ENCODE measurements at places on chromosomes 4 and X.

DNA sequence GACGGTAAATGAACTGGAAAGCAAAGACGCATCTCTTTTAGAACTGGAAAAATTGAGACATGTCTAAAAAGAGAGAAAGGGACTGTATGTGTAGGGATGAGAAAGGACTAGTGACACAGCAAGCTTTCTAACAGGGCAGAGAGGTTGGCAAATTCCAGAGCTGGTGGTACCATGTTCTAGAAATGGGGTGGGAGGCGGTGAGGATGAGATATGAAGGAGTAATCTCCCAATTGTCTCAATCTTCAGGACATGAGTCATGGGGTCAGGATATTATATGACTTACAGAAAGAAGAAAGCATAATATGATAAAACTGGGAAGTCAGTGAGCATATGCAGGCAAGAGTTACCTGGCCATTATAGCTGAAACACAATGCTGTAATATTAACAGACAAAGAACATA is 14.2 kb downstream of the TAB3 start:
- DNase-seq = no peak

- DNase-seq = no peak
Observed at GRCh38 chrX:28552882-28553829, 34.1 kb upstream of the IL1RAPL1 start.

- DNase-seq = no peak
Observed at GRCh38 chr4:144716778-144717177, 70.8 kb downstream of the HHIP start.

DNA sequence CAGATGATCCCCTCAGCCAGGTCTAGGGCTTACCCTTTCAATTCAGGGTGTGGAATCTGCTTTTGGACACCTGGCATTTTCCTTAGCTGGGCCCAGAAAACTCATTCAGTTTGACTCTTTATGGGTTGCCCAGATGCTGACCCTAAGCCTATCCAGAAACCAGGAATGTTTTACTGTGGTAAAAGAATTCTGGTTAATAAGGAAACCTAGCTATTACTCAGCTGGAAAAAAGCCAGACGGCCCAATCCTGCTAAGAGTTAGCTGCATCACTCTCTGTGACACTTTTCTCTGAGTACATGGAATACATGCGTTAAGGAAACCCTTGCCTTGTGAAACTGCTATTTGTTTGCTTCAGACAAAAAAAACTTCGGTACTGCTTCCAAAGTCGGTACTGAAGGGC is 28.0 kb downstream of the ING2 start:
- DNase-seq = no peak

- DNase-seq = no peak
Observed at GRCh38 chrX:55801811-55802210, 84.3 kb downstream of the RRAGB start.

DNA sequence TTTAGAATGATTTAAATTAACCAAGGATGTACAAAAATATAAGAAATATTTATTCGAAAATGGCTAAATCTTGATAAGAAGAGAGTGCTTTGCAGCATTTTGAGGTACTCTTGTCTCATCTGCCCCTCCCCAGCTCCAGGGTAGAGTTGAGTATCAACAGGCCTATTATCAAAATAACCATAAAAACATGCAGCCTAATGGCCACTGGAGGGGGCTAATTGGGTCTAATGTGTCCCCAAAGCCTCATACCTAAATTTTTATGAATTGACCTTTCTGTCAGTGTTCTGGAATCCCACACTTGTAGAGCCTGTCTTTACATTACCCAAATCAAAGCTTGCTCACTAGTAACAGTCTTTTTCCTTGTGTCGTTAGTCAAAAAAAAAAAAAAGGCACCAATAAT is 544.9 kb upstream of the CPXCR1 start:
- no peak for DNase-seq

GRCh38 chr4:54402880-54403480 is 173.9 kb downstream of the PDGFRA start:
- no peak for DNase-seq

DNA sequence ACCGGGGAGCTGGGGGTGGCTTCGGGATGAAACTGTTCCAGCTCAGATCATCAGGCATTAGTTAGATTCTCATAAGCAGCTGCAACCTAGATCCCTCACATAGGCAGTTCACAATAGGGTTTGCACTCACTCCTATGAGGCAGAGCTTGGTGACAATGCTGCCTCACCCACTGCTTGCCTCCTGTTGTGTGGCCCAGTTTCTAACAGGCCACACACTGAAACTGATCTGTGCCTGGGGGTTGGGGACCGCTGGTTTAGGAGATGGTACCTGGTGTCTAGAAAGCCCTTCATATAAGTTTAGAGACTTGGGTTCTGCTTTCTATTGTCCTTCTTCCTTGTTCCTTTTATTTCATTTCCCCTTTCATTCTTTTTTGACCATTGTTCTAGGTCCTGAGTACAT is 234.2 kb downstream of the FRAS1 start:
- no peak for DNase-seq

DNA sequence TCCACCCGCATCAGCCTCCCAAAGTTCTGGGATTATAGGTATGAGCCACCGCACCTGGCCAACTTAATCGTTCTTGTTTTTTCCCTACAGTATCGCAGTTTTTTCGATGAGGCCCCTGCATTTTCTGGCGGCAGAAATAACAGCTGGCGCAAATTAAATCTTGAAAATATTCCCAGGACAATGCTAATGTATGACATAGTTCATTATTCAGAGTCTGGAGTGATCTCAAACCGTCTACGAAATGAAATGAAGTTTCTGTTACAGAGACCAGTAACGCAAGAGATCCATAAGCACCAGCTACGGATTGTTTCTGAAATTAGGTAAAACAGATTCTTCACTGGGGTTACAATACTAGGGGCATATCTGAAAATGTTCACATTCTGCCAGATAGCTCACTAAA is 27.3 kb downstream of the CXorf58 start:
- DNase-seq = no peak

DNA sequence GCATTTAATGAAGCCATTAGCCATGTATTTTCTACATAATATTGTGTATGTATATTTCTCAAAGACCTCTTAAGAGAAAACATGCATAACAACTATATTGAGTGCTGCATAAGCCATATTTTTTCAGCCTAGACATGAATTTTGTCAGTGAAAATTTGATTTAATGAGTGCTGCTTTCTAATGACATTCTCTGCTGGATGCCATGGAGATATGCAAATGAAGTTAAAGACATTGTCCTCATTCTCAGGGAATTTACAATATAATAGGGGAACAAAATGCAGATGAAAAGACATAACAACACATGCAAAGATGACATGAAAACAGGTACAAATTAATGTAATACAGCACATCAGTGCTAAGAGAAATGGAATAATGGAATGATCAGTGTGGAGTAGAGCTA is 118.7 kb downstream of the ATOH1 start:
- no peak for DNase-seq

DNA sequence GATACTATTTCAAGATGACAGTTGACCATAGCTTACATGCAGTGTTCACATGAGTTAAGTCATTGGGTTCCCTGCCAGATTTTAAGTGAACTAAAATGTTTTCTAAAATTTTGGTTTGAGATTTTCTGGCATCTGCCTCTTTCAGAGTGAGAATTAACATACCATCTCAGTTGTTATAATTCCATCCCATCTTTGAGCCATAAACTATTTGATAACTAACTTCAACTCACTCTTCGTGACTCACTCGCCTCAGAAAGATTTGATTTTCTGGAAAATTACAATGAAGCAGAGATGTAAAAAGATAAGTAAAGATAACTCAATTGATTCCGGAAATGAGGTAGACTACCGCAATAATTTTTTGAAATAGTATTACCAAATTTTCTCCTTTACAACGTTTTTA is 61.8 kb downstream of the HMGB2 start:
- DNase-seq = no peak

GRCh38 chr4:5037553-5038551 is 13.4 kb upstream of the STK32B start:
- DNase-seq = no peak

DNA sequence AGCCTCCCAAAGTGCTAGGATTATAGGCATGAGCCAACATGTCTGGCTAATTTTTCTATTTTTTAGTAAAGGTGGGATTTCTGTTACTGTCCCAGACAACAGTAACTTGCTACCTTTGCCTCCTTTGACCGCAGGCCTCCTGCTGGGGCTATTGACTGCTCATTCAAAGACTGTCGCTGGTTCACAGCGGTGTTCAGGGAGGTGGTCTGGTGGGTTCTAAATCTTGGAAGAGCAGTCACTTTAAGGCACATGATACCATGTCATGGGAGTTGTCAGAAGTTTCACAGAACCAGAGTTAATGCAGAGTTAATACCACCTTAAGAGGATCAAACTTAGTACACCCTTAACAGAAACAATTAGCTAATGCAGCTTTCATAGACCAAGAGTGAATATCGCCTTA is 3.8 kb downstream of the ASMT start:
- DNase-seq = no peak

GRCh38 chrX:15472531-15472930 is 20.6 kb downstream of the PIR start:
- DNase-seq = no peak

- DNase-seq = no peak
Observed at GRCh38 chrX:148885203-148885602, 384.8 kb downstream of the AFF2 start.

DNA sequence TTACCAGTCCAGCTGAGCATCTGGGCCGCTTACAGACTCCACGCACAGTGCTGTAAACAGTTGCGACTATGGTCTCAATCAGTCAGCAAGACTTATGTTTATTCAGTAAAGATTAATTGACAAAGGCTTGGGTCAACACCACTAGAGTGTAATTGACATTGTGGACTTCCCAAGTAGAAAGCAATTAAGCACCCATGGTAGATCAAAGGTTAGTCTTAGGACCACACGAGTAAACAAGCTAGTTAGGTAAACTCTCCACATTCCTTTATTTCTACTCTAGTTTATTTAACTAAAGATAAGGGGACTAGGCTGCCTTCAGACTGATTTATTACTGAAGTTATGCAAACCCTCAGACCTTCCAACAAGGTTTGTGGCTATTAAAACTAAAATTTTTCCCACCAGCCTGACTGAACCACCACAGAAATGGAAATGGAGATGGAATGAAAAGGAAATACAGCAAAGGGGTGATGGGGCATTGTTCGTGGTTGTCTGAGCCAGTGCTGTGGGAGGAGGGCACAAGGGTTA is 44.2 kb downstream of the MTHFD2L start:
- DNase-seq = no peak

DNA sequence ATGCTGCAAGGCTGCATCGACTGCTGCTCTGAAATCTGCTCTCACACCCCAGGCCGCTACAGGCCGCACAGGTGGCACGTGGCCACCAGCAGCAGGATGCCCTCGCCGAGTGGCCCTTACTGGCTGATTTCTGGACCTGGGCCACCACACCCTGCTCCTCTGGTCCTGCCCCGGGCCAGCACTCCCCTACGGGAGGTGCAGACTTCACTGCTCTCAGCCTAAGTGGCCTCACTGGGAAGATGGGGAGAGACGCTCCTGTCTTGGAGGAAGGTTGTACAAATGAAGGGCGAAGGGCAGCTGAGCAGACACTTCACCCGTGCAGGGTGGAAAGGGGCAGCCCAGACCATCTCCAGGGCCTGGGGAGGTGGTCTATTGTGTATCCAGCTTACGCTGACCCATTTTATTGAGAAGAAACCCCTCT is 72.5 kb downstream of the ACOX3 start:
- DNase-seq = no peak
